Occipital lobe (tissue), 3 donors: ENCODE measurements at places on chromosomes 7 and 10.

GRCh38 chr10:122132882-122133565 lies 138.1 kb upstream of the BTBD16 start:
- DNase-seq, result no peak

DNA sequence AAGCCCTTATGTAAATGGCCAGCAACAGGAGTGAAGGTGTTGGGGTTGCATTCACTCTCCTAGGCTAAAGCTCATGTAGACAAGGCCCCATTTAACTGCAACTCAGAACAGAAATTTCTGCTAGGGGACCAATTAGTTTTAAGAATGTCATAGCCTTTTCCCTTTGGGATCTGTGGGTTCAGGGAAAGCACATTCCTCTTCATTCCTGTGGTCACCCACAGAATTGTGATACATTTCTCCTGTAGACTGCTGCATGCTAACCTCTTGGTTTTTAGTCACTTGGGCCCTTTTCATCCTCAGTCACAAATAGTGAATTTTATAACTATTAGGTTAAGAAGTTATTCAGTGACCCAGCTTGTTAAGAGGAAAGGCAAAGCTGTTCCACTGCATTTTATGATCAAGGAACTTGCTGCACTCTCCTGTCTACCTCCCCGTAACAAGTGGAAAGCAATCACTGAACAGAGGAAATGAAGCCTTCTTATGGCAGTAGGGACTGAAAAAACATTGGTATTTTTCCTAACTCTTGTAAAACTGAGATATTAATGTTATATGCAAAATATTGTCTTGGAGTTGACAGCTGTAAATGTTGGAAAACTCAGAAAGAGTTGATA lies 124.9 kb downstream of the SND1 start:
- DNase-seq, result no peak

DNA sequence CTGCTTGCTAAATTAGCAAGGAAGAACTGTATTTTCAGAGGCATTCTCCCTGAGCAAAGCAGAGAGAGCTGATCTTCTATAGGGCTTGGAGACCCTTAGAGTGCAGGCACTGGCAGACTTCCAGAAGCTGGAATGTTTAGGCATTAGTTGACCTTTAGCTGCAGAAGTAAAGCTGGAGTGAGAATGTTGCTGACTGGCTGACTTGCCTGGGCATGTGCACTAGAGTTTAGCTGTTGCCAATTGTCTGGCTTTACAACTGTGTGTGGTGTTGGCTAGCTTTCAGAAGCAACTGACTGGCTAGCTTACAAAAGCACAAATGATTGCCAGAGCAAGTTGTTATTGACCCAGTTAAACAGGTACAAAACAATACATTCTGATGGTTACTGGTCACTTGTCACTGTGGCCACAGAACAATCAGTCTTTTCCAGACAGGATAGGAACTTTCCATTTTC lies 25.1 kb downstream of the FAM13C start:
- no peak for DNase-seq

GRCh38 chr10:4334871-4335270 lies 491.1 kb upstream of the AKR1E2 start:
- DNase-seq, result no peak

- peak; percentile 8 for DNase-seq
These were observed 6.8 kb upstream of the MYOZ1 start for GRCh38 chr10:73647875-73648651.

- DNase-seq, result no peak
These were observed 30.6 kb upstream of the IKZF1 start for GRCh38 chr7:50273870-50274269.

GRCh38 chr10:77626266-77626935 lies 11.2 kb downstream of the KCNMA1 start:
- no peak for DNase-seq

- DNase-seq, result no peak
These were observed 4.6 kb downstream of the HMX3 start for GRCh38 chr10:123140164-123140982.

DNA sequence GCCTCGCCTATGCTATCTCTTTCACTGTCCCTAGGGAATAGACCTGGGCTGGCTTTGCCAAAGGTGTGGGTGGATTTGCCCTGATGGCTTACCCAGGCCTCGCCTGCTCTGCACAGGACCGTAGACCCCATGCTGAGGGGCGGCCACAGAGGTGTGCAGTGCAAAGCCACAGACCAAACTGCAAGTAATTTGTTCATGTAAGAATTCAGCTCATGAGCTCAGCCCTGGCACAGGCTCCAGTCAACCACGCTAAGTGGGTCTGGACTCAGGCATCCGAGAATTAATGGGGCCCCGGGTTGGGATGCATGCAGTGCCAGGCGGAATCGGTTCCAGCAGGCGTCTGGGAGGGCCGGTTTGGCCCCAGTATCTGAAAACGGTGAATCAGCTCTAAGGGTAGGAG lies 445.2 kb downstream of the DNAJB6 start:
- DNase-seq, result no peak

DNA sequence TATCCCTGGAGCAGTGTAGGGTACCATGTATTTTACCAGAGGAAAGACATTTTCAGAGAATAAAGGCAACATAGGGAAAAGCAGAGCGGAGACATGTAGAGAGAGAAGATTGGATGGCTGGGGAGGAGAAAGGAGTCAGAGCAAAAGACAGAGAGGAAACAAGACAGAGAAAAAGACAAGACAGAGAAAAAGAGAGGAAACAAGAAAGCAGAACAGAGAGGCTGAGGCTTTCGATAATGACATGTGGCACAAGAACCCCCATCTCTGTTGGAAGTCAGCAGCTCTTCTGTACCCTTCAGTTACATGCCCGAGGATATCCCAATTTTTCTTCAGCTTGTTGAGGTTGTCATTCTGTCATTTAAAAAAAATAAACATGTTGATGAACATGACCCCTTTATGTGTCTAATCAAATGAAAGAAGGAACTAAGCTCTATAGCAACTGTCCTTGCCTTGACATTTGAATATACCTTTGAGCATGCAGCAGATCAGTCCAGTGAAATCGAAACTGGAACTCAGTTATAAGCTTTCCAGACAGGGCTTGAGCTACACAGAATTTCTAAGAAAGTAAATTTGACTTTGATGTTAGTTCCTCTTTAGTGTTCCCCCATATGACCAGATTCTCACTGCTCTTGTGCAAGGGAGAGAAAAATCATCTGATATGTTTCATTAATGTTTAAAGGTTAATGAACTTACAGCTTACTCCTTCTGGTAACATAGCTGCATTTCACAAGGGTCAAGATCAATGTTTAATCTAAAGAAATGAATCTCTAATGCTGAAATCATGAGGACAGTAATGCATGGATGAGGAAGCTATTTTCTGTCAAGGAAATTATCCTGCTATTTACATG lies 75.1 kb upstream of the SP4 start:
- DNase-seq, result no peak

- DNase-seq, result no peak
These were observed 577.1 kb downstream of the CALN1 start for GRCh38 chr7:71835056-71835455.

GRCh38 chr10:2994221-2994961 lies 73.0 kb upstream of the PFKP start:
- DNase-seq, result no peak

DNA sequence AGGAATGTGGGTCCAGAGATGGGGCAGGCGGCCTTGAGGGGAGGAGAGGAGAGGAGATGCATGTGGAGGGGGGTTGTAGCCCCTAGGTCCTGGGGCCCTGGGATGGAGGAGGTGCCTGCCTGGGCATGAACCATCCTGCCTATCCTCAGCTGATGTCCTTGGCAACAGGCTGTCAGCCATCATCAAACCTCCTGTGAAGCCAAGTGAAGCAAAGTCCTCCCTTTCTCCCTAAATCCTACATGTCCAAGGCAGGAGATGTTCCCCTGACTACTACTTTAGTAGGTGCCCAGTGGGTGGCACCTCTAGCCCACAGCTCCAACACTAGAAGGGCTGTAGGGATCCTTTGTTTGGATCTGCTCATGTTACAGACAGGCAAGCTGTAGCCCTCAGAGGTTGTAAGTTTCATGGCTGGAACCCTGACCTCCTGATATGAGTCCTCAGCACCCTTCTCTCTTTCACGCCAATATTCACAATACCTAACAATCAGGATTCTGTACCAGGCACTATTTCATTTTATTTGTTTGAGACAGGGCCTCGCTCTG lies 66.6 kb upstream of the SYPL1 start:
- no peak for DNase-seq

GRCh38 chr10:50536617-50537240 lies 87.0 kb downstream of the SGMS1 start:
- DNase-seq, result no peak

- no peak for DNase-seq
These were observed 317.3 kb upstream of the CACNA2D1 start for GRCh38 chr7:82760831-82761230.

- DNase-seq, result no peak
These were observed at the start of gene CRHR2 for GRCh38 chr7:30682212-30683083. CRHR2 (minus strand) TSS chr7:30682456; CDS start chr7:30682280, 176 bp downstream.

GRCh38 chr7:140982508-140982907 lies 32.2 kb downstream of the MRPS33 start:
- no peak for DNase-seq

- DNase-seq, result no peak
These were observed 43.5 kb downstream of the TLL2 start for GRCh38 chr10:96470116-96470743.

- no peak for DNase-seq
These were observed 7.6 kb upstream of the PDE1C start for GRCh38 chr7:32077806-32078205.

- DNase-seq, result no peak
These were observed 19.6 kb downstream of the ABI1 start for GRCh38 chr10:26840938-26841732.

DNA sequence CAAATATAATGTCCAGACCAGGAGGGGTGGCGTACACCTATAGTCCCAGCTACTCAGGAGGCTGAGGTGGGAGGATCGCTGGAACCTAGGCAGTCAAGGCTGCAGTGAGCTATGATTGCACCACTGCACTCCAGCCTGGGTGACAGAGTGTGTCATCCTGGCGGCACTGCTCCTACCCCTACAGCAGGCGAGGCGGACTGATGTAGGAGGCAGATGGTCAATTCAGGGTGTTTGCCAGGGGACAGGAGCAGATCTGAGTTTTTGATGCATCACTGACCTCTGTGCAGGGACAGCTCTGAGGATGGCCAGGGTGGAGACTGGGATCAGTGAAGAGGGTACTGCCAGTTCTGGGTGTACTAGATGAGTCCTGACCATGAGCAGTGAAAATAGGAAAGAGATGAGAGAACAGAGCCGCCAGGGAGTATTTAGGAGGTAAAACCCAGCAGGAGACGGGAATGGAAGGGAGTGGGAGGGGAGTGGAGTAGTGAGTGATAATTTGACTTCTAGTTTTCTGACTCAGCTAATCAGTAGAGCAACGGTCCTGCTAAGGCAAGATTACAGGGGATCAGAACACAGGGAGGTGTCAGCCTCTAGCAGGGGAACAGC lies 75.3 kb downstream of the HIP1 start:
- no peak for DNase-seq

- DNase-seq, result no peak
These were observed at the start of gene SMO for GRCh38 chr7:129188372-129188891. SMO (plus strand) TSS chr7:129188633; CDS start chr7:129189152, 519 bp downstream.

DNA sequence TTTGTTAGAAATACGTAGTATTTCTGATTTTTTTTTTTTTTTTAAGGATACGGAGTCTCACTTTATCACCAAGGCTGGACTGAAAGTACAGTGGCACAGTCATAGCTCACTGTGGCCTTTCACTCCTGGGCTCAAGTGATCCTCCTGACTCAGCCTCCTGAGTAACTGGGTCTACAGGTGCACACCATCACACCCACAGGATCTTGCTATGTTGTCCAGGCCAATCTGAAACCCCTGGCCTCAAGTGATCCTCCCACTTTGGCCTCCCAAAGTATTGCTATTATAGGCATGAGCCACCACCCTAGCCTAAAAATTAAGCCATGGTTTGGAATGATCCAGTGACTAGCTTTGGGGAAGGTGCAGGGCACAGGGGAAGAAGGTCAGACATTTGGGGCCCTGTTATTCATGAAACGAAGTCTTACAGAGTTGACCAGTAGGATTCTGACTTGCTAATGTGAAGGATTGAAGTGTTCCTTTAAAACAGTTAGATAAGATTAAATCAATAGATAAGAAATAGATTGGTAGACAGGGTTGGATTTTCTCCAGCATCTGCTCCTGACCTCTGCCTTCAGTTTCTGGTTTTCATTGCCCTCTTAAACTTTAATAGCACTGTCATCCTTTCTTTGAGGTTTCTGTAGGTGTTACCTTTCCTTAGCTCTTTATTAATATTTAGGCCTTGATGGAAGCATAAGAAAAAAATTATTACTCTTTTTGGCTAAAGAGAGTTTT lies 121.6 kb downstream of the LRRC4 start:
- no peak for DNase-seq

GRCh38 chr10:11177926-11178471 lies 160.3 kb downstream of the CELF2 start:
- DNase-seq, result no peak

DNA sequence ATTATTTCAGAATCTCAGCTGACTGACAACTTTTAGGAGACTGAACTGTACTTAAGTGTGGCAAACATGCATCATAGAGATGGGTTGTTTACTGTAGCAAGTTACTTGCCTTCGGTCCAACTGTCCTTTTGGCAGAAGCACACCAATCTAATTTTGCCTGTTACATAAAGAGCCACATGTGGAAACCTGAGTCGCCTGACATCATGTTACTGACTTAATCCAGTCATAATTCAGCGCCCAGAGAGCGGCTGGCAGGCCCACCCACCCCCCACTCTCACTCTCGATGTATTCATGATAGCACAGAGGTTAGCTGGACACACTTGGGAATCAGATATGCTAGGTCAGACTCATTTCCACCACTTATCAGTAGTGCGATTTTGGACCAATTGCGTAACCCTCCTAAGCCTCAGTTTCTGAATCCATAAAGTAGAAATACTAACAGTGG lies 57.3 kb upstream of the CAPZA2 start:
- DNase-seq, result no peak
